Fibroblast of skin of right biceps (primary cell): ENCODE measurements at places on chromosomes 3 and 15.

- DNase-seq: peak; percentile 34
These were observed 228.1 kb upstream of the ATP10A start for GRCh38 chr15:26091184-26091583.

DNA sequence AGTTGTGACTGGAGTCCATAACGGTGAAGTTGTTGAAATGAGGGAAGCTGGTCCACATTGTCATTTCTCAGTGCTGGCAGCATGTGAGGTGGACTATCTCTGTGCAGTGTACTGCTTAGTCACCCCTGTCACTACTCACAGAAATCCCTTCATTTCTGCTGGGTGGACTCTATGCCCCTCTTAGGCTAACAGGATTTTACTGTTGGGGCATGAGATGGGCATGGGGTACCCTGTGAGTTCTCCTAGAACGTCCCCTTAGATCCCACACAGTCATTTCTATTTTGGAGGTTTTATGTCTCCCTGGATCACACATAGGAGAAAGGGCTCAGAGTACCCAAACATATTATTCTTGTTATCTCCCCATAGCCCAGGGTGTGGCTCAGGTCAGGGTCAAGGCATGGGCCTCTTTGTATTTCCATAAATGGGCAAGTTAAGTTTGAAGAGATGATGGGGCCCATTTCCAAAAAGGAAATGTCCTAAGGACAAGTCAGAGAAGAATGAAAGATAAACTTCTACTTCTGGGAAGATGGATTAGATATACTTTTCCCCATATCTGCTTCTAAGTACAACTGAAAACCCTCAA, 15.2 kb downstream of the P2RY1 start:
- DNase-seq: no peak

- DNase-seq: no peak
These were observed 34.4 kb downstream of the RYK start for GRCh38 chr3:134216191-134216764.

DNA sequence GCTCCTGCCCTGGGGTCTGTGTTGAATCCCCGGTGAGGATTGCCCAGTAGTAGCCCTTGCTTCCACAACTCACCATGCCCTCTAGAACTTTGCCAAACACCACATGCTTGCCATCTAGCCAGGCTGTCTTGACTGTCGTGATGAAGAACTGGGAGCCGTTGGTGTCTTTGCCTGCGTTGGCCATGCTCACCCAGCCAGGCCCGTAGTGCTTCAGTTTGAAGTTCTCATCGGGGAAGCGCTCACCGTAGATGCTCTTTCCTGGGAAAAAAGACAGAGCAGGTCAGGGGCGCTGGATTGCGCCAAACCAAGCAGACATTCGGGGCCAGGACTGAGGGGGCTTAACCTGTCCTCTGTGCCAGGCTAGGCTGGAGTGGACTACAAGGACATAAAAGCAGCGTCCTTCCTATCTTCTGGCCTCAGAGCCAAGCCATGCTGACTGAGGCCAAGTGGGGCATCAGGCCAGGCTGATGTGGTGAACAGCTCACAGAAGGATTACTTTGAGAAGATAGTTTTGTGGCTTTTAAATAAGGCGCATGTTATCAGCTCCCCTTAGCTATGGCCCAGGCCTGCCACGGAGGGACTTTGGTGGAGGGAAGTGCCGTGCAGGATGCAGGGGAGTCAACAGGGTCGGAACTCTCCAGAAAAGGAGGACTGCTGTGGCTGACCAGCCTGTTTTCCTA, 5.3 kb downstream of the SNX22 start:
- no peak for DNase-seq

DNA sequence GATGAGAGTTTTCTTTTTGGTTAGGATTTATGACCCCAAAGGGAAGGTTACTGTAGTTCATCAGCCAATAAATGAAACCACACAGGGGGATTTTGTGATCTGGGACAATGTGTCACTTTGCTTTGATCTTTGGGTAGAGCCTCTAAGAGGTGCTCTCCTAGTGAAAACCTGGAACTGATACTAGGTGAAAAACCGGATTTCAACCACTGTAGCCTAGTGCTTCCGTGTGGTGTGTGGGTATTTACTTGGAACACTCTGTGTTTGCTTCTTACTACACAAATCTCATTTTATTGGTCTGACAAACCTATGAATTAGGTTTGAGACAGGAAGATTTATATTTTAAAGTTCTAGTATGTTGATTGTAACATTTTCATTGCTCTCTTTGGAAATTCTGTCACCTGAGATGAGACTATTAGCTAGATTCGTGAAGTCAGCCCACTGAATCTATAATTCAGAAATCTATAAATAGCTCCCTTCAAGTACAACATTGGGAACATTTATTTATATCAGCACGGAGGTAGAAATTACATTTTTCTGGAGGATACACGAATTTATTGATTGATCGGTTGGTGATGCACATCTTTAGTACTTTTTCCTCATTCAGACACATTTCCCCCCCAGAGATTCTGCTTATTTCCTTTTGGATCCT, 119.8 kb downstream of the AKAP13 start:
- no peak for DNase-seq

DNA sequence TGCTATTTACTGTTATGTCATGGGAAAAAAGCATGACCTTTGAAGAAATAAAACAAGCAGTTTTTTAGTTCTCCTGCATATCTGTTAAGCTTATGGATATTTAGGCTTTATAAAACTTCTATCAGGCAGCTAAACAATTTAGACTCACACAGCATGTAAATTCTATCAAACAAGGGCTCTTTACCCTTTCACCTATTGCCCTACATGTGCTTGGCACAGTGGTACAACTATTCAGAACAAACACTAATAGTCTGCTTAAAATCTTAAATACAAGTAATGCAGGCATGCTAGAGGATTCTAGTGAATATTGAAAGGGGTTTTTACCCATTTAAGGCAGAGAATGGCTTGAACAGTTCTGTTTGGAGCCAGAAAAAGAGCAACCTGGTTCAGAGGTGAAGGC, 23.4 kb upstream of the NANOGP8 start:
- no peak for DNase-seq

- peak; percentile 47 for DNase-seq
These were observed 5.2 kb upstream of the GPR176 start for GRCh38 chr15:39925112-39925842.

DNA sequence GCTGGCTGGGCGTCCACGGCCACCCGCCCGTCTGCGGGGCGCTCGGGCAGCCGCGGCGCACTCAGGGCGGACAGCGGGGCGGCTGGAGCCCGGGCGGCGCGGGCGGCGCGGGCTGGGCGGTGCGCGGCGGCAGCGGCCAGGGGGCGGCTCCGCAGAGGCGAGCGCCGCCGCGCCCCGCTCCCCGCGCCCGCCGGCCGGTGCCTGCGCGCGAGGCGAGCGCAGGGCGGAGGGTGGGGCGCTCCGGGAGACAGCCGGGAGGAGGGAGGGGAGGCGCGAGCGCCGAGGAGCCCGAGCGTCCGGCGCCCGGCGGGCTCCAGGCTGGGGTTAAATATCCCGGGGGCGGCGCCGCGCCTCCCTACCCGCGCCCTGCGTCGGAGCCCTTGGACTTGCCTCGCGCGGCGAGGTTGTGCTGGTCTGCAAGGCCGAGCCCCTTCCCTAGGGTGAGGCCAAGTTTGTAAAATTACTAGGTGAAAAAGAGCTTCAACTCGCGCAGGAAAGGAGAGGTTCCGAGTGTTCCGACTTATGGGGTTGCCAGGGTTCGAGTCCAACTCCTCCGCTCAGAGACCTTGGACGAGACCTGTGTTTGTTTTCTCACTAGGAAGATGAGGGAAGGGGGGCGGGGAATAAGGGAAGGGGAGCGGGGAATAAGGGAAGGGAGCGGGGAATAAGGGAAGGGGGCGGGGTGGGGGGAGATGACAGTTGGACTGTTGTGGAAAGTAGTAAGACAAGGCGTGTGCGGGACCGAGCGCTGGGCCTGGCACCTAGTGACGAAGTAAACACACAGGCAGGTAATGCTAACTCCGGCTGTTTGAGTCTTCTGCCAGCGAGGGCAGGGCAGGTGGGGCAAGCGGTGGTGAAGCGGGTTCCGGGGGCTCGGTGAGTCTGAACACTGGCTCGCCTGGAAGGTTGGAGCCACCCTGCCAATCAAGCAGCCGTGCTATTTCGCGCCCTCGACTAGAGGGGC, at the start of gene TNFAIP8L3:
Gene TNFAIP8L3, minus strand, starts transcription at position 301 of the 964 bp plus-strand sequence. CDS start 311 bp downstream, outside the sequence.
- DNase-seq: peak; percentile 33

GRCh38 chr3:28053759-28054158, 187.7 kb upstream of the CMC1 start:
- peak; percentile 90 for DNase-seq

GRCh38 chr15:85840079-85840801, 45.5 kb upstream of the KLHL25 start:
- peak; percentile 61 for DNase-seq

DNA sequence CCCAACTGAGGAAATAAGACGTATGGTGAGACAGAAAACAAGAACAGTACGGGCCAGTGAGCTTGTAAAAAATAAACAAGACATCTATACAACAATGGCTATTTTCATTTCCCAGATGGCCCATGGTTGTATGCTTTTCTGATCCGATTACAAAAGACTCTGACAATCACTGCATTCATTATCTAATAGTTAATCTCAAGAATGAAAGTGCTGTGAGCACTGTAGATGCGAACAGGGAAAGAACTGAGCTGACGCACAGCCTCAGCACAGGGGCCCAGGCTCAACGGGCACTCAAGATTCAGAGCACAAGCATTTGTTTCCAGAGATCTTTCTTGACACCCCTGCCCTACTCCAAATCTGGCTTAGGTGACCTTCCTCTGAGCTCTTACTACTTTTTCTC, 6.9 kb downstream of the MTMR10 start:
- DNase-seq: no peak

DNA sequence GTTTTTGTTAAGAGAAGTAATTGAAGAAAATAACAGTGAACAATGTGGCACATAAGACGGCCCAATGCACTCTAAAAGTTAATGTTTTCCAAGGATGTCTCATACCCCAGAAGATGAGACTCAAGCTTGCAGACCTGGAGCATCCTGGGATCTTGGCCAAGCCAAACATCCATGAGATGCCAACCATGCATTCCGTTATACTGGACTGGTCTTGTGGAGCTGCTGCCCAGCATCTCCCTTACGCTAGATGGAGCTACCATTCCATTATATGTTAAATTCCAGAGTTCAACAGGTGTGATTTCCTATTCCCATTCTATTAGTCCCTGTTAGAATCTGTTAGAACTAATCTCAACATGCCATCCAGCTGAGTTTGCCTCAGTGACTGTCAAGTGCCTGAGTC, 181.8 kb downstream of the PDCD6IP start:
- peak; percentile 90 for DNase-seq

- peak; percentile 55 for DNase-seq
These were observed 67.1 kb upstream of the SH3GL3 start for GRCh38 chr15:83380059-83380458.

DNA sequence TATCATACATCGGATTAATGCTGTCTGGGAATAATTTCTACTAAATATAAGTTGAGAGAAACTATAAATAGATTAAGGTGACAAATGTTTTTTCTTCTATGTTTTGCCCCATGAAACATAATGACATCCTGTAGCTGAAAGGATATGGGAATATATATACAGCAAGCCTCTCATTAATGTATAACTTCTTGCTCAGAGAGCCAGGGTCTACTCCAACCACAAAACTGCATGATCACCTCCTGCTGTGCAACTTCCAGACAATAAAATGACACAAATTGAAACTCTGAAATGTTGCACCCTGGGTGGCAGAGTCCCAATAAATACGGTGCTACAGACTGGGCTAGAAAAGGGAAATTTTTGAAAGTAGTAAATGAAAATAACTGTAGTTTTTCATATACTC, 571.9 kb upstream of the CBLB start:
- peak; percentile 14 for DNase-seq
